Metanephros (tissue), 2 donors: ENCODE measurements at places on chromosomes 3 and 15. TPM values are rescaled to one million over a fixed set of nuclear protein-coding genes. Genes with fewer than 3 reads are reported as not detected.

C3orf85 gene
- total RNA-seq = 3.6 TPM

PAK6 gene
- 9.8 TPM for total RNA-seq

STRA6 gene
- 14.9 TPM for total RNA-seq

GREM1 gene
- total RNA-seq = 0.35 TPM

PIF1 gene
- 9.1 TPM for total RNA-seq

LRRC31 gene
- not detected for total RNA-seq

SLC9A9 gene
- total RNA-seq = 31.1 TPM

MEIS2 gene
- 276 TPM for total RNA-seq
